Neuronal stem cell (in vitro differentiated cells): ENCODE measurements at places on chromosomes 7 and 10.

- H3K27me3 ChIP-seq: no peaks in the 10 kb centered on the region
- H3K27ac ChIP-seq: no peak overlapping the region
- no peak overlapping the region for H3K4me3 ChIP-seq
- DNase-seq: no peak
Measured at GRCh38 chr10:16689227-16689626, 128.0 kb downstream of the RSU1 start.

- H3K4me3 ChIP-seq: no peak overlapping the region
- no peak for DNase-seq
- H3K36me3 ChIP-seq: no peaks in the 10 kb centered on the region
- H3K27ac ChIP-seq: no peak overlapping the region
Measured at GRCh38 chr7:145698526-145699262, 417.9 kb upstream of the CNTNAP2 start.

GRCh38 chr7:73966062-73966940 is 61.7 kb upstream of the ELN start:
- no peaks in the 10 kb centered on the region for H3K36me3 ChIP-seq
- H3K4me1 ChIP-seq: no peaks in the 10 kb centered on the region
- no peak overlapping the region for H3K4me3 ChIP-seq

- H3K36me3 ChIP-seq: no peaks in the 10 kb centered on the region
- no peak overlapping the region for H3K27ac ChIP-seq
- no peak for DNase-seq
- no peak overlapping the region for H3K4me3 ChIP-seq
- H3K27me3 ChIP-seq: no peaks in the 10 kb centered on the region
- peaks cover 4% of the 10 kb centered on the region for H3K4me1 ChIP-seq
Measured at GRCh38 chr10:70659306-70659705, 13.0 kb upstream of the ADAMTS14 start.

DNA sequence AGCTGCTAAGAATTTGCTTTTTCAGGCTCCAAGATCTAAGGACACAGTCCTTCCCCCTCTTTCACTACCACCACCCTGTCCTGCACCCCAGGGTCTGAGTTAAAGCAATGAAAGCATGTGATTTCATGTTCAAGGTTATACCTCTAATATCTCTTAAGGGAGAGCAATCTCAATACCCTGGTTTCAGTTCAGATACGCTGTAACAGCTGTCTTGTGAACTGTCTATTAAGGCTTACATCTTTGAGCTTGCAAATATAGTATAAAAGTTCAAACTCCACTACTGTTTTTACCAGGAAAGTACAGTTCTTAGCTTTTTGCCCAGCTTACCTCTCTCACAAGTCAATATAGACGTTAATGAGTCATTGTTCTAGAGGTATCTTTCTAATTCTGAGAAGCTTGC is 2.6 kb downstream of the CPVL start:
- H3K4me1 ChIP-seq: peaks cover 5% of the 10 kb centered on the region
- no peak overlapping the region for H3K4me3 ChIP-seq
- no peak overlapping the region for H3K27ac ChIP-seq
- no peak for DNase-seq
- H3K27me3 ChIP-seq: peaks cover 38% of the 10 kb centered on the region

- DNase-seq: no peak
- H3K27me3 ChIP-seq: no peaks in the 10 kb centered on the region
- H3K36me3 ChIP-seq: no peaks in the 10 kb centered on the region
- no peaks in the 10 kb centered on the region for H3K4me1 ChIP-seq
Measured at GRCh38 chr10:96238646-96239623, 32.4 kb downstream of the BLNK start.

DNA sequence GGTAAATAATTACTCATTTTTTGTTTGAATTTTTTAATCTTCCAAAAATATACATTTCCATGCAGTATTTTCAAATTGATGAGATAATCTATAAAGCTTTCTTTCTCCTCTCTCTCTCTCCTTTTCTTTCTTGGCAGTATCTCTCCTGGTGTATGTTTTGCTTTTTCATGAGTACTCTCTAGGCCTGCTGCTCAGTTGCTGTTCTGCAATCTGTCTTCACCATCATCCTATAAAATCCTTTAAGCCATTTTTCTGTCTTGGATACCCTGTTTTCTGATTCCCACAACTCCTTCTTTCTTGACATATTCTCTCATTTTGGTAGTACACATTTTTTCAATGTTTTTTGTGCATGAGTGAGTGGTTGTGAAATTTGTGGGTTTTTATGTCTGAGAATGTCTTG is 1558.1 kb upstream of the LRRTM3 start:
- no peaks in the 10 kb centered on the region for H3K36me3 ChIP-seq
- H3K27me3 ChIP-seq: no peaks in the 10 kb centered on the region
- H3K27ac ChIP-seq: no peak overlapping the region
- H3K4me3 ChIP-seq: no peak overlapping the region
- no peak for DNase-seq

DNA sequence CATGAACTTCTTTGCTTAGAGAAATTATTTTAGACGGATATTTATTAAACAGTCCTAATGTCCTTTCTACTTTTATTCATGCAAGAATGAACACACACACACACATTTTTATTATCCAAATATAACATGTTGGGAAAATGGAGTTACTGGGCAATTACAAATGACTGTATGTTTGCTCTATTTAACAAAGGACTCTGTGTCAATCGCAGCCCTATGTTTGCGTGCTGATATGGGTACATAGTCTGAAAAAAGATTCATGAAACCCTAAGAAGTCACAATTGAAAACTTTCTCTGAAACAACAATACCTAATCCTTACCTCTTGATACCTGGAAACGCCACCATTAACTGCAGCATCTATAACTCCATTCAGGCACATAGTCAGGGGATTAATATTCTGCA is 184.7 kb upstream of the IMMP2L start:
- H3K27ac ChIP-seq: no peak overlapping the region
- H3K36me3 ChIP-seq: peaks cover 27% of the 10 kb centered on the region
- no peaks in the 10 kb centered on the region for H3K27me3 ChIP-seq
- peaks cover 9% of the 10 kb centered on the region for H3K4me1 ChIP-seq
- DNase-seq: no peak

DNA sequence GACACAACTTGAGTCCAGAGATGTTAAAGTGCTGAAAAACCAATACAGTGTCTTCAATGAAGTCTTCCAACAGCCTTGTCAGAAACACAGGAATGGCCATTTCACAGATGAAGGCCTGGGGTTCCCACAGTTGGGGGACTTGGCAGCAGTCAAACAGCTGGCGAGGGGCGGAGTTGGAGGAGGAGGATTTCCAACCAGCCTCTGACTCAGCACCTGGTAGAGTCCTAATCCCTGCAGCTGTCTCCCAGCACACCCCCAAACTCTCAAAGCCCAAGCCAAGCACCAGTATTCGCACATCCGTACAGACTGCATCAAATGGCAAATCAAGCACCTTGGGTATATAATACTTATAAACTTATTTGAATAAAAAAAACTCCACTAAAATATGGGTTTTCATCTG is 28.0 kb downstream of the CTBP2 start:
- H3K4me1 ChIP-seq: peaks cover 34% of the 10 kb centered on the region
- H3K4me3 ChIP-seq: no peak overlapping the region
- H3K36me3 ChIP-seq: peaks cover 12% of the 10 kb centered on the region
- no peaks in the 10 kb centered on the region for H3K27me3 ChIP-seq

DNA sequence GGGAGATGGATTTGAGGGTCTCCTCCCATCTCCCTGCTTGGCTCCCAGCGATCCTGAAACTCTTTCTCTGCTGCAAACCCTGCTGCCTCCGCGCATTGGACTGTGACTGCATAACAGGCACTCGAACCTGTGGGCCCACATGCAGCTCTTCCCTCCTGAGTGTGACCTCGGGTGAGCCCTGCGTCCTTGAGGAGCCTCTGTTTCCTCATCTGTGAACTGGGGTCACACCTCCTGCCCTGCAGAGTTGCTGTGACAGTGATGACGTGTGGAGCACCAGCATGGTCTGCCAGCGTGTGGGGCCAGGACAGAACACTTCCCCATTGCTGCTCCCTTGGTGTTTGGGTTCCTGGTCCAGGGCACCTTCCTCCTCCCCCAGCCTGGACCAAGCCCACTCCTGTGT is 46.9 kb upstream of the PSMG3 start:
- no peaks in the 10 kb centered on the region for H3K4me1 ChIP-seq
- H3K4me3 ChIP-seq: no peak overlapping the region
- H3K27ac ChIP-seq: no peak overlapping the region
- H3K27me3 ChIP-seq: no peaks in the 10 kb centered on the region

DNA sequence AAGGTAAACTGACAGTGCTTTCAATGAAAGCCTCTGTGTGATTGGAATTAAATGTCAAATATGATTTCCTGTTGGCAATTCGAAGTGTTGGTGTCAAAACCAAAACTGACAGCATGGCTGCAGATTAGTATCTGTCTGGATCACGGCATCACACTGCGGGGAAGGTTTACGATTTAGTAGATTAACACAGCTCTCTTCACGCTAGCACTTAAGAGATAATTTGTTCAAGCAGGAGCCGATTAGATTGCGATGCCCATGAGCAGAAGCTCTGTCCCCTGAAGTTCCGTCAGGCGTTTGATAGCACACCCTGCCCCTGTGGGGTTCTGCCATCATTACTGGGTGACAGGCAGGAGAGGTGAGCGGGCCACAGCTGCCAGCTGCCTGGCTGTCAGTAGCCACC is 279.5 kb upstream of the AUTS2 start:
- no peaks in the 10 kb centered on the region for H3K4me1 ChIP-seq
- H3K27me3 ChIP-seq: no peaks in the 10 kb centered on the region
- DNase-seq: no peak
- H3K27ac ChIP-seq: no peak overlapping the region
- no peak overlapping the region for H3K4me3 ChIP-seq
- no peaks in the 10 kb centered on the region for H3K36me3 ChIP-seq

DNA sequence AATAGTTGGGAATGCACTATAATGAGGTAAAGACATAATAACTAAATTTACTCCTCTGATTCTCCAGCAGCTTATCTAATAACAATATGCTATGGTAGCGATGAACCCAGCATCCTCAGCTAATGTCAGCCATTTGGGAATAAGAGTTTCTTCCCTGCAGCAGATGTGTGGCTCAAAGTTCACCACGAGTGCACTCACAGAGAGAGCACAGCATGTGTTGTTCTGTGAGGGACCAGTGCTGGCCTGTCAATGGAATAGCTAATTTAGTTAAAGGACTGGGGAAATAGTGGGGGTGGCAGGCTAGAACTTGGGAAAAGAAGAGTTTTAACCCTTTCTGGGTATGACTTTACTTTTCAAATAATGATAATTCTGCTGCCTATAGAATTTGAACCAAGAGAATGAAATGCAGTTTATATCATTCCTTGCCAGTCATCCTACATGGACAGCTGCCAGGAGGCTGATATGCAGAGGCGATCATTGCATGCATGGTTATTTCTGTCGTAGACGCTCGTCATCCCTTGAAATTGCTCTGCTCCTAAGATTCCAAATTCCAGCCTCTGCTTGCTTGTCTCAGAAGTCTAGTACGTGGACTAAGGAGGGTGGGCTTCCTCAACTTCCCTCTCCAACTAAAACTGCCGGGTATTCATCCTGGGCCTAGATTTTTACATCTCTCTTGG is 355.6 kb downstream of the RNLS start:
- no peaks in the 10 kb centered on the region for H3K36me3 ChIP-seq
- no peaks in the 10 kb centered on the region for H3K4me1 ChIP-seq
- no peaks in the 10 kb centered on the region for H3K27me3 ChIP-seq

DNA sequence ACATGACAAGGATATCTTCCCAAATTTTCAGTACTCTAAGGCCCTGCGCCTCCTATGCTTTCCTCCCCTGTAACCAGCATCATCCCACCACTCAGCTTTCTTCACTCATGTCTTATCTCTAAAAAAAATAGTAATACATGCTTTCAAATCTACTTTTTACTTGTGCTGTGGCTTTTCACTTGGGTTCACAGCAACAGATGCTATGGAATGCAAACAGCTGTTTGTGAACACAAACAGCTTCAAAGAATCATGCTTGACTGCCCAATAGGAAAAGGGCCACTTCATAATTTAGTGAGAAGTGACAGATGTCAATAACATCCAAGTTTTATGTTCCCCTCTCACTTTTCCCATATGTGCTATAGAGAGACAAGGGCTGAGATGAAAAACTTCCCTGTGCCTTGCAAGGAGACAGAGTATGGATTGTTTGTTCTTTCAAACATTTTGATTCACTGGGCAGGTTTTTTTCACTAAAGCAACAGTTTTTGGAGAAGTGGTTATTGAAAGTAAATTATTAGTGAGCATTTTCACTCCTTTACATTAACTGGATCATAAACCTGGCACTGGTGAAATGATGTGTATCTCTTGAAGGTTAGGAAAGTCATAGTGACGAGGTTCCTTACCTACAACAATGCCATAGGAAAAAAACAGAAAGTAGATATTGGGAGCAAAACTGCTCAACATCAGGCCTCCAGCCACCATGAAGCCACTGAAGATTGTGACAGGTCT is 37.3 kb downstream of the SLC16A9 start:
- H3K36me3 ChIP-seq: peaks cover 100% of the 10 kb centered on the region
- H3K27ac ChIP-seq: no peak overlapping the region
- no peak overlapping the region for H3K4me3 ChIP-seq
- no peaks in the 10 kb centered on the region for H3K27me3 ChIP-seq

GRCh38 chr10:101441541-101442455 is 87.8 kb downstream of the BTRC start:
- no peak overlapping the region for H3K4me3 ChIP-seq
- no peak overlapping the region for H3K27ac ChIP-seq
- DNase-seq: peak; percentile 65
- H3K27me3 ChIP-seq: no peaks in the 10 kb centered on the region
- H3K4me1 ChIP-seq: peaks cover 6% of the 10 kb centered on the region

GRCh38 chr7:91692800-91693199 is 187.7 kb downstream of the MTERF1 start:
- no peak for DNase-seq
- H3K27me3 ChIP-seq: no peaks in the 10 kb centered on the region
- H3K36me3 ChIP-seq: no peaks in the 10 kb centered on the region
- peaks cover 5% of the 10 kb centered on the region for H3K4me1 ChIP-seq
- H3K4me3 ChIP-seq: no peak overlapping the region

DNA sequence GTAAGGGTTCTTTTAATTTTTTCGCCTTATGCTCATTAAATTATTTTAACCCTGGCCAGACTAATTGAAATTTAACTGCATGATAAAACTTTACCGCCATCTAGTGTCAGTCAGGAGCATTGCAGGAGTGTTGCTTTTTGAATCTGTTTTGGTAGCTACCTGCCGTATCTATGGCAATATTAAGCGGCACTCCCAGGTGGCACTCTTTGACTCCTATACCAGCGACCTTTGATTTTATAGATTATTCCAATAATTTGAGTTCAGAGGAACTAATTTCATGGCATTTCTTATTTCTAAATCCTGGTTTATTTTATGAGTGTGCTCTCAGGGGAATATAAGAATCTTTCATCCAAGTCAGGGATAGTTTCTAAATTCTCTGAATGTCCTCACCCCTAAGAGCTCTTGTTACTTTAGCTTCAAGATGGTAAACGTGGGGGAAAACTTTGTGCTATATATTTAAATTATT is 198.9 kb downstream of the REEP3 start:
- peak; percentile 52 for DNase-seq
- no peak overlapping the region for H3K4me3 ChIP-seq
- no peaks in the 10 kb centered on the region for H3K36me3 ChIP-seq
